ENCODE measurements at places on chromosomes 4 and X.

DNA sequence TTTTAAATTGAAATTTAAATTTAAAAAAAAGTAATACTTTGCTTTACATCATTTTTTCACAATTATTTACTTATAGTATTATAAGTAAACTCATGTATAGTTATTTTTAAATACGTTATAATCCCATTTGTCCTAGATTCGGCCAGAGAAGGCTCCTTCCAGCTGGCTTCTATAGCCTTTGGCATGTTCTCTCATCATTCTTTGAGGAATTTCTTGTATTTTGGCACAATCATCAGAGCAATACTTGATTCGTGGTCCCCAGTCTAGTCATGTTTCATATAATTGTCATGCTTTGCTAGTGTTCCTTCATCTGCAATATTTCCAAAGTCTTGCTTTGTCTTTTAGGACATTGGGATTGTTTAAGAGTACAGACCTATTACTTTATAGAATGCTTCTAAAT is 1037.9 kb upstream of the AGA start:
- DNase-seq: no peak

DNA sequence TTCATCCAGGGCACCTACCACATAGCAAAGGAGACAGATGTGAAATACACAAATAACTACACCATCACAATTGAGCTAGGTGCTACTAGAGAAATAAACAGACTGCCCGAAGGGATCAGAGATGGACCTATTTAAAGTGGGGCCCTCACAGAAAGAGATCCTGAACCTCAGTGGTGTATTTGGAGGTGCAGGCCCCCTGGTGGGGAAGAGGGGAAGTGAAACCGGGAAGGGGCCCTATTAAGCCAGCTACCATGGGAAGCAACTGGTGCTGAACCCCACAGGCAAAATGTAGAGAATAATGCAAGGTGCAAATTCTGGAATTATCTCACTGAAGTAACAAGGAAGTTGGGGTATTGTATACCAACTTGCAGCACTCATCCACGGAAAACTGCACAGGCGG is 78.6 kb upstream of the FAM9A start:
- no peak for DNase-seq

- no peak for DNase-seq
Measured at GRCh38 chr4:168705121-168705520, 208.3 kb downstream of the PALLD start.

DNA sequence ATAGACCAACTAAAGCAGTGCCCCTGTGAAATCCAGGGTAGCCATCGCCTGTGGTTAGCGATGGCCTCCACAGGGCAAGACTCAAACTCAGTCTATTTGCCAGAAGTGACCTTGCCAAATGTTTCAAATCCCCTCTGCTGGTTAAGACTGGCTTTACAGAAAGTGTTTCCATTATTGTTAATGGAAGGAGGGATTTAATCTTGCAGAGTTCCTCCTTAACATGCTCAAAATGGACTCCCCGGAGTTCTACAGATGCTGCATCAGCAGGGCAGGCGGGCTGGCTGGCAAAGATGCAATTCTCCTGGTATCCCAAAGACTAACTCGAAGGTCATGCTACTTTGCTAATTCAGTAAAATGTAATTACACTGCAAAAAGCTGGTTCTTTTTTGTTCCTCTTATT is 313.0 kb upstream of the SLC7A11 start:
- DNase-seq: no peak

- DNase-seq: peak; percentile 55
Measured at GRCh38 chrX:11770320-11770719, 12.3 kb downstream of the MSL3 start.

- no peak for DNase-seq
Measured at GRCh38 chrX:133005616-133006015, 47.2 kb upstream of the HS6ST2 start.

GRCh38 chrX:20742106-20742505 is 475.4 kb upstream of the RPS6KA3 start:
- DNase-seq: peak; percentile 2

GRCh38 chr4:177339477-177340374 is 30.1 kb downstream of the NEIL3 start:
- peak; percentile 45 for DNase-seq

DNA sequence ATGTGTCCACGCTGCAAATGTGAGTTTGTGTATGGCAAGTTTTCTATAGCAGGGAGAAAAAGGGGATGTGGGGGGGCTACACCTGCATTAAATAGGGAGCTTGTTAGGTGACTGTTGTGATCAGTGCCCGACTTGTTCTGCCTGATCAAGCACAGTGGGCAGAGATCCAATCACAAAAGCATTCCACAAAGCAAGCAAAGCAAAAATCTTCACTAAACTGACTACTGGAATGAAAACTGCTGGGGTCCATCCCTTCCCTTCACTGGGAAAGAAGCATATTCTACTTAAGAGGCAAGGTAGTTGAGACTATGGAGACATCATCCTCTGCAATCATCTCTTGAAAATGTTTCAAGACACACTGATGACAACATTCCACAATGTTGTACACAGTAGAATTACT is 5.2 kb downstream of the IRS4 start:
- DNase-seq: no peak

All from pons (tissue), 1 donor.